ENCODE measurements at places on chromosomes 2 and 18.

DNA sequence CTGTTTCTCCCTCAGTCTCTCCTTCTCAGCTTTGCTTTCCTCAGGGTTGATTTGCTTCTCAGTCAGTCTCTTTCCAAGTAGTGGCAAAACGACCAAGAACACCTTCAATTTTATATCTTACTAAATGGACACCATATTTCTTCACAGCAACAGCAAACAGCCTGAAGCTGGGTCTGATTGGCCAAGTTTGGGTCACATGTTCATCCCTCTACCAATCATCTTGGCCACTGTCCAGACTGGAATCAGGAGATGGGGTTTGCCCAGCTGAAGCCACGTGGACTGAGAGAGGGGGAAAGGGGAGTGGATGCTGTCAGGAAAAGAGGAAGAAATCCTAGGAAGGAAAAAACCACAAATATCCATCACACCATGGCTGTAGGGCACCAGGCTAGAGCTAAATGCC lies 42.0 kb upstream of the ACMSD start:
- DNase-seq = no peak

DNA sequence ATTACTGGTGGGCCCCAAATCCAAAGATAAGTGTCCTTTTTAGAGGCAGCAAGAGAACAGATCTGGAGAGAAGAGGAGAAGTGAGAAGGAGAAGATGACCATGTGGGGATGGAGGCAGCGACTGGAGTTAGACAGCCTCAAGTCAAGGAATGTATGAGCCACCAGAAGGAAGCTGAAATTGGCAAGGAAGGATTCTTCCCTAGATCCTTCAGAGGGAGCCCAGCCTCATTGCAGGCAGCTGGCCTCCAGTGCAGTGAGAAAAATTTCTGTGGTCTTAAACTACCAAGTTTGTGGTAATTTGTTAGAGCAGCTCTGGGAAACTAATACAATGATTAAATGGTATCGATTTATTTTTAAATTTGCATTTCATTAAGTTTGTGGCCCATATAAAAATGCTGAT lies 167.9 kb downstream of the NCKAP5 start:
- DNase-seq = no peak

DNA sequence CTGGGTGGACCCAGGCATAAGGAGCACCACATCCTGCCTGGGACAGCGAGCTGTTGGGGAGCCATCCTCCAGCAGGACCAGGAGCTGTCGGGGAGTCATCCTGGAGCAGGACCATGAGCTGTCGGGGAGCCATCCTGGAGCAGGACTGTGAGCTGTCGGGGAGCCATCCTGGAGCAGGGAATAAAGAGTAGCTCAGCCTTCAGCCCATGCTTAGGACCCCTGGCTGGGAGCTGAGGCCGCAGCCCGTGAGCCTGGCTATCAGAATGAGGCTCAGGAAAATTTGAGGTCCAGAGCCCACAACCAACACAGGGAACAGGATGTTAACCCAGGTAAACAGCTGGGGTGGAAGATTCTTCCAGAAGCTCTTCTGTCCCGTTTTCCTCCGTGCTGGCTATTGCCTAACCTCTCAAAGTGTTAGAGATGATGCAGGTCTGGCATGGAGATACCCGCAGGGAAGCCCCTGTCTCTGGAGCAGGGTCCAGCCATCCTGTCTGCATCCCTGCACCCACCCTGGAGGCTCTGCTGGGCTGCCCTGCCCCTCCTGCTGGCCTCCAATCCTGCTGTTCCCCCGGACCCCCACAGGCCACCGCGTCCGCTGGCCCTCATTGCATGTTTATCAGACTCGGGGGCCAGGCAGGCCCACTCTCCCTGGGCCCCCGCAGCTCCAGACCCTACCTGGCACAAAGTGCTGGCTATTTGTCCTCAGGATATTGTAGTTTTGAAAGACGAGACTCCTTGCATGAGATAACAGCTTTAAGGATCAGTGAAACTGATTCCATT lies 243.5 kb upstream of the MYT1L start:
- no peak for DNase-seq

GRCh38 chr2:216362730-216363129 lies 9.6 kb downstream of the MARCHF4 start:
- DNase-seq = no peak

DNA sequence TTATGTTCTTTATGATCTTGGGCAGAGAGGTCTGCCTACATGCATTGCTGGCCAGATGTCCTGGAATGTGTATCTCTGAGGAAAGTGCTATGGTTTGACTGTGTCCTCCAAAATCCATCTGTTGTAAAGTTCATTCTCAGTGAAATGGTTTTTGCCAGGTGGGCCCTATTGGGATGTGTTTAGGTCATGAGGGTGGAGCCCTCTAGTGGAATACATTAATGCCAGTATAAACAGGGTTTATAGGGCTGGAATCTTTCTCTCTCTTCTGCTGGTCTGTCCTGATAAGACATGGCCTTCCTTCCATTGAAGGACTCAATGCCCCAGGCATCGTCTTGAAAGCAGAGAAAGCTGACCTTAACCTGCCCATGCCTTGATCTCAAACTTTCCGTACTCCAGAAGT lies 258.5 kb downstream of the RPIA start:
- DNase-seq = no peak

DNA sequence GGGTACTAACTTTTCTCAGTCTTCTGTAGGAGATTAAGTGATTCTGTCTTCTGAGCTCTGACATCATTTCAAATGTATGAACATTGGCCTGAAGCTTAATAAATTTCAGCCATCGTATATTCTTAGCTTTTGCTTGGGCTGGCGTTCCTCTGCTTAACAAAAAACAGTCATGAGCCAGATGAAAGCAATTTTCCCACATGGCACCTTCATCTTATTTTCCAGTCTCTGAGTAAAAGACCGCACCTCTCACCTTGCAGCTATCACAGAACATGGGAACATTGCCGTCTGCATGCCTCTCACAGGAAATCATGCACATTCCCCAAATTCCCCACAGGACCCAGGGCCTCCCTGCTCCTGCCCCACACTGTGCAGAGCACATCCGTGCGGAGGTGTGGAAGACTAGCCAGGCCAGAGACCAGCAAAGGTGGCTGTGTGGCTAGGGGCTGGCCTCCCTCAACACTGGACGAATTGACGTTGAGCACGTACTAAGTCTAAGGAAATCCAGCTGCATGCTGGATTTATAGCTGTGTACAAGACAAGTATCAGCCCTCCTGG lies 531.8 kb upstream of the ID2 start:
- no peak for DNase-seq

- DNase-seq = no peak
Observed at GRCh38 chr18:46211816-46212215, 107.6 kb downstream of the HAUS1 start.

GRCh38 chr18:21855432-21855831 lies 114.8 kb downstream of the MIB1 start:
- DNase-seq = no peak

GRCh38 chr2:29114586-29114945 lies 649 bp upstream of the CLIP4 start:
- DNase-seq = no peak

GRCh38 chr2:182064019-182064778 lies 78.5 kb downstream of the PPP1R1C start:
- DNase-seq = no peak

- DNase-seq = no peak
Observed at GRCh38 chr18:11591957-11592356, 17.4 kb upstream of the SLC35G4 start.

DNA sequence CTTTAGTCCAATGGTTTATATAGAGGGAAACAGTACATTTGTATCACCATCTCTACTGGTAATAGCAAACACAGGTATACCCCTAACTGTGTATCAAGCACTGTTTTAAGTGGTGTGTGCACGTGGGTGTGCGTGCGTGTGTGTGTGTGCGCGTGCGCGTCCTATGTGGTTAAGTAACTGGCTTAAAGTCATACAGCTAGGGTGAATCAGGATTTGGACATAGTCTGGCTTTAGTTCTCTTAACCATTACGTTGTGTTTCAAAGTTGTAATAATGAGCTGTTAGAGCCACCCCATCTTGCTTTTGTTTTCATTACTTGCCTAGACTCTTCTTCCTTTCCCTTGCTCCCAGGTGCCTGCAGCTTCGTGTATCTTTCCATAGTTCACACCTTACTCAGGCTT lies 2.1 kb downstream of the HADHB start:
- DNase-seq = peak; percentile 82

DNA sequence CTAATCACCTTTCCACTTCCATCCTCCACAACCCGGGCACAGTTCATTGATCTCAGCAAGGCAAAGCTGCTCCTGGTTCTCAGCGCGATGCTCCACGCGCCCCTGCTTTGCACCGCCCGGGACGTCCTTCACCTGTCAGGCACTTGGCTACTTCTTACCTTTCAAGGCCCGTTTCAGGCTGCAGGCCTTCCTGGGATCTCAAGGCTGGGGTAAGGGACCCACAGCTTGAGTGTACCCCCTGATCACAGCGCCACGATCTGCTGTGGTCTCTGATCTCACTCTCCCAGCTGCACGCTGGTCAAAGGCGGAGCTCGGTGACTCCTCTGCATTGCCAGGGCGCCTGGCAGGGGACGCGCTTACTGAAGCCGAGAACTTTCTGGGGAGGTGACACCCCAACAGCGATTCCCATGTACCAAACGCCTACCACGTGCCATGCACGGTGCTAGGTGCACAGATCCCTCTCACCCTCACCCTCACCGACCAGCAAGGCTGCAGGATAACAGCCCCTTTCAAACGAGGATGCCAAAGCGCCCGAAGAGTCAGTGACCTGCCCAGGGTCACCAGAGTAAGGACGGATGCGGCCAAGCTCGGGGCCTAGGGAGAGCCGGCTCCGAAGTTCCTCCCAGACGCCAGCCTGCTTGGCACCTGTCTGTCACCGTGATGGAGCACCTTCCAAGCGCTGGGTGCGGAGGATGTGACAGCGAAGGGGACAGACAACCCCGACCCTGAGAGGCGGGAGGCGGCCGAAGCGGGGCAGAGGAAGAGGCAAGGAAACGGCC lies 818 bp downstream of the ITGB1BP1 start:
- peak; percentile 38 for DNase-seq

GRCh38 chr2:27322301-27322765 lies 564 bp downstream of the MPV17 start:
- DNase-seq = peak; percentile 55

Data from HL-60 (cell line).